ENCODE measurements at places on chromosomes 1 and 21. TPM values are rescaled to one million over a fixed set of nuclear protein-coding genes. Genes with fewer than 3 reads are reported as not detected.

DNA sequence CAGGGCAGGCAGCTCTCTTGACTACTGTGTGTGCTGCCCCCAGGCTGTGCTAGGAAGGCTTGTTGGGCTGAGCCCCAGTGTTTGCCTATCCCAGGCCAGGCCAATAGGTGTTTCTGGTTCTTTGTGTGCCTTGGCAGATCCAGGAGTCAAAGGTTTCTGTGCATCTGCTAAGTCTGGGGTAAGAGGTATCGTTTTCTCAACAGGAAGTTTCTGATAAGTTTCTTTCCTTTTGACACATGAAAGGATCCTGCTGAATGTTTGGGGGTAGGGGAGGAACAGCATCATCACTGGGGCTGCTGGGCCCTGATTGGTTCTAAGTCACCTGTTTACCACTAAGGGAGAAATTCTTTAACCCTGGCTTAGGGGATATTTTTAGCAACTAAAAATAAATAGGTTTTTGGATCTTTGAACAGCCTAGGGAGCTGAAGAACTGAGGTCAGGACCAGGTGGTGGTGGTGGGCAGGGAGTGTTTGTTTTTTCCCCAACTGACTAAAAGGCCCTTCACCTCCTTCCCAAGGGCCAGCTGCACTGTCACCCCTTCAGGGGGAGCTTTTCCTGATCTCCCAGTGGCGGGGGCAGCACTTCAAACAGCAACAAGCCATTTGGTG is 85.1 kb downstream of the KCNN3 start:
- no peaks in the 10 kb centered on the region for H3K4me1 ChIP-seq
- H3K27me3 ChIP-seq: no peaks in the 10 kb centered on the region
- H3K27ac ChIP-seq: no peak overlapping the region
- H3K36me3 ChIP-seq: no peaks in the 10 kb centered on the region
- no peak for DNase-seq
- H3K4me3 ChIP-seq: no peak overlapping the region

DNA sequence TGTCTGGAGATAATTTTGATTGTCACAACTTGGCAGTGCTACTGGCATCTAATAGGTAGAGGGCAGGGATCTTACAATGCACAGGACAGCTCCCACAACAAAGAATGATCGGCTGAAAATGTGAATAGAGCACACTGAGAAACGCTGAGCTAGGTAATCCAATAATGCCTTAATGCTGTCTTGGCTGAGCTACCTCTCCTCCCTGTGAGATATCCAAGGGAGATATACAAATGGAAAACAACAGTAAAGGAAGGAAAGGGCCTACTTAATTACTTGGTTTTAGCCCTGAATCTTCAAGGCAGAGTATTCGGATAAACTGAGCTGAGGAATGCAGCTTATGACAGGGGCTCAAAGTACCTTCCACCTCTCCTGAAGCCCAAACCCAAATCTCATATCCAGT is 2.9 kb downstream of the DNASE2B start:
- no peaks in the 10 kb centered on the region for H3K27me3 ChIP-seq
- H3K4me3 ChIP-seq: no peak overlapping the region
- no peaks in the 10 kb centered on the region for H3K36me3 ChIP-seq
- H3K4me1 ChIP-seq: no peaks in the 10 kb centered on the region
- H3K27ac ChIP-seq: no peak overlapping the region

- no peak for DNase-seq
- no peaks in the 10 kb centered on the region for H3K4me1 ChIP-seq
- H3K27ac ChIP-seq: no peak overlapping the region
- H3K27me3 ChIP-seq: no peaks in the 10 kb centered on the region
- H3K36me3 ChIP-seq: no peaks in the 10 kb centered on the region
Observed at GRCh38 chr1:201206176-201206575, 15.6 kb downstream of the IGFN1 start.

The TTLL7 gene
- 2.4 TPM for total RNA-seq

DNA sequence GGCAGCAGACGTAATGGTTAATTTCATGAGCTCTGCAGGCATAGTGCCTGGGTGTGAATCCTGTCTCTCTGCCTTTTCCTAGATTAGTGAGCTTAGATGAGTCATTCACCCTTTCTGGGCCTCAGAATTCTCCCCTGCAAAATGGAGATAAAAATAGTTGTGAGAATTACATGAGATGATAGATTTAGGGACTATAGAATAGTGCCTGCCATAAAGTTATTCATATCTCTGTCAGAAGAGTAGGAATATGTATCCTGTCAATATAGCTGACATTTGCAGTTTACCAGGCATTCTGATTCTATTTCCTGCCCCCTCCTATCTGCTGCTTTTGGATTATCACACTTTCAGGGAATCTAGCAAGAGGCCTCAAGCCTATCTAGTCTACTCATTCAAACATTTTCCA is 112.0 kb downstream of the PDE4B start:
- no peak overlapping the region for H3K27ac ChIP-seq
- H3K4me3 ChIP-seq: no peak overlapping the region
- H3K27me3 ChIP-seq: no peaks in the 10 kb centered on the region
- DNase-seq: no peak

DNA sequence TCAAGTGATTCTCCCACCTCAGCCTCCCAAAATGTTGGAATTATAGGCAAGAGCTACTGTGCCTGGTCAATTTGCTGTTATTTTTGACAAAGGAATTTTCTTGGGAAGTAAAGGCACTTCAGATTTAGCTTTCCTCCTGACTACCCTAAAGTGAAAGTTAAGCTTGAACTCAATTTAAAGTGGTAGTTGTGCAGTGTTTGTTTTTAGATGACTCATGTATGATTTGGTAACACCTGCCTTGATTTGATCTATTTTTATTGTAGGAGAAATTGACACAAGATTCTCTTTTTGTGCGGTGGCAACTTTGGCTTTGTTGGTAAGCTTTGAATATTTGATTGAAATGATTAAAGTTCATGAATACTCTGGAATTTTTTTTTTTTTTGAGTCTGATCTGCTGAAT is 5.0 kb downstream of the RABGGTB start:
- no peak overlapping the region for H3K27ac ChIP-seq
- no peak overlapping the region for H3K4me3 ChIP-seq
- peaks cover 81% of the 10 kb centered on the region for H3K36me3 ChIP-seq
- no peak for DNase-seq

The NTPCR gene
- total RNA-seq: 60.6 TPM

DNA sequence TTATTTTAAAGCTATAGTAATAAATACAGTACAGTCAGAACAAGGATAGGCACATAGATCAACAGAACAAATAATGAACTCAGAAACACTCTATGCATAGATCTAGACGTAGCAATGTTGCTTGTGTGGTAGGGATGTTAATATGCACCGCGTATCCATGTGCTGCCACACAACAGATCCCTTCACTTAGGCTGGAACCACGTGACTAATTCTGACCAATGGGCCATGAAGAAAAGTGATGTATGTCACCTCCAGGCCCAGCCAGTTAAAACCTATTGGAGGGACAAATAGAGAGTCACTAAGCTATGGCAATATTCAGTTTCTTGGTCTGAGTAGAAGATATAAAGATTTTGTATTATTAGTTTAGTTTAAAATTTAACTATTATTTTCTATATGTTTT is 91.4 kb downstream of the ADAMTS1 start:
- no peak overlapping the region for H3K4me3 ChIP-seq
- no peaks in the 10 kb centered on the region for H3K27me3 ChIP-seq
- H3K4me1 ChIP-seq: no peaks in the 10 kb centered on the region
- no peaks in the 10 kb centered on the region for H3K36me3 ChIP-seq

DNA sequence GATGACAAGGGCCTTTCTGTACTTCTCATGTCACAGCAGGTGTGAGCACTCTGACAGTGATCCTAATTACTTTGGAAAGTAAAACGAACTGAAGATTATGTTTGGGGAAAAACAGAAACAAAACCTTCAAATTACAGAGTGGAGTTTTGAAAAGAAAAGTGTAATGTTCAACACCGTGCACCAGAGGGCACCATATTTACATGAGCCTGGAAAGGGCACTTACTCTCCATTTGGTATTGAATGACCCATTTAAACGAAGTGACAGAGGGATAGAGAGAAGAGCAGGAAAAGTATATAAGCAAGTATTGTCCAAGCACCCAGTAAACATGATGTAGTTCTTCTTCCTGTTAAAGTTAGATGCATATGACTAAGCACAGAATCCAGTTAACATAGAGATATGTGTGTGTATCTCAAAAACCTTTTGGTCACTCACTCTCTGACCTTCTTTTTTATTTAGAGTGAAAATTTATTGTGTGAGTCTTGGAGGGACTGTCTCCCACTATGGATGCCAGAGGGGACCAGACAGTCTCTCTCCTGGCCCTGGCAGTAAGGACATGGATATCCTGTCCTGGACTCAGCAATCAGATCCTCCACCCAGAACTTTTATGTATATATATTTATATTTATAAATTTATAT is 3.8 kb upstream of the RGSL1 start:
- H3K36me3 ChIP-seq: no peaks in the 10 kb centered on the region
- no peak overlapping the region for H3K27ac ChIP-seq
- H3K27me3 ChIP-seq: no peaks in the 10 kb centered on the region
- H3K4me3 ChIP-seq: no peak overlapping the region

- no peaks in the 10 kb centered on the region for H3K4me1 ChIP-seq
- H3K27me3 ChIP-seq: no peaks in the 10 kb centered on the region
- H3K27ac ChIP-seq: no peak overlapping the region
- no peak for DNase-seq
- H3K36me3 ChIP-seq: no peaks in the 10 kb centered on the region
- H3K4me3 ChIP-seq: no peak overlapping the region
Observed at GRCh38 chr1:182984621-182985020, 31.7 kb upstream of the SHCBP1L start.
